Central memory CD4-positive, alpha-beta T cell (primary cell): ENCODE measurements at places on chromosomes 3 and 15.

DNA sequence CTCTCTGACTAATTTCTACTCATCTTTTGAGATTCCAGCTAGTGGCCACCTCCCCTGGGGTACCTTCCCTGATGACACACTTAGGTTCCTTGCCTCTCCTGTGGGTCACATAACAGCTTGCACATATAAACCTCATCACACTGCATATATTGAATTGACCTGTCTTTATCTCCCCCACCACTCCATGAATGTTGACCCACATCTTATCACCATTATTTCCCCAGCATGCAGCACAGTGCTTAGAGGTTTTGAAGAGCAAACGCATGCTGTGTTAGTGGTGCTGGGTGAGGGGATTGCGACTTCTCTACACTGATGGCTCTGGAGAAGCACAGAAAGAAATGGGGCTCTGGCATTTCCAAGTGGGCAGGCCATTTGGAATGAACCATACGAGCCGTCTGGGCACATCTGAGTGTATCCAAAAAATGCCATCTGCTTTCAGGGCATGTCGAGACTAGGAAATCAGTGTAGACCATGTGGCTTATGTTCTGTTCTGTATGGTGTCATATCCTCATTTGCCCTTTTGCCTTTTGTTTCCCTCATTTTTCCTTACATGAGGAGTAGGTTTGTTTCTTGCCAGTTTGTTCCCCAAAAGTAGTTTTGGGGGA, 333.2 kb upstream of the TRIM42 start:
- no peak for DNase-seq

GRCh38 chr3:120554812-120555606, 41.1 kb upstream of the NDUFB4 start:
- DNase-seq: no peak

GRCh38 chr15:84883466-84883865, 996 bp upstream of the SLC28A1 start:
- DNase-seq: no peak

GRCh38 chr3:59273976-59274375, 224.2 kb upstream of the CFAP20DC start:
- no peak for DNase-seq

- no peak for DNase-seq
These were observed 85.4 kb downstream of the TNIK start for GRCh38 chr3:171374661-171375285.

GRCh38 chr3:114427285-114428043, 133.6 kb downstream of the TIGIT start:
- DNase-seq: no peak

DNA sequence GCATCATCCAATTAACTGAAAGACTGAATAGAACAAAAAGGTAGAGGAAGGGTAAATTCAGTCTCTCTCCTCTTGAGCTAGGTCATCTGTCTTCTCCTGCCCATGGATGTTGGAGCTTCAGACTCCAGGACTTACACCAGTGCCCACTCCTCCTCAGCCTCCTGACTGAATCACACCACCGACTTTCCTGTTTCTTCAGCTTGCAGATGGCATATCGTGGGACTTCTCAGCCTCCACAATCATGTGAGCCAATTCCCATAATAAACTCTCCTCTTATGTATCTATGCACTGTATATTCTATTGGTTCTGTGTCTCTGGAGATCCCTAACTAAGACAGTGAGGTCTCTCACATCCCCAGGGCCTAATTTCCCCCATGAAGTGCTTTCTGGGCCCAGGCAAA, 140.4 kb downstream of the CD47 start:
- DNase-seq: no peak
